ENCODE measurements at places on chromosomes 2 and 18.

GRCh38 chr2:176852667-176853066 is 359.9 kb upstream of the HNRNPA3 start:
- DNase-seq: no peak

GRCh38 chr18:27749194-27749593 is 427.7 kb downstream of the CDH2 start:
- DNase-seq: no peak

- no peak for DNase-seq
Measured at GRCh38 chr2:215998636-215999035, 14.7 kb downstream of the MREG start.

GRCh38 chr2:7025082-7025481 is 107.9 kb downstream of the RNF144A start:
- DNase-seq: no peak

DNA sequence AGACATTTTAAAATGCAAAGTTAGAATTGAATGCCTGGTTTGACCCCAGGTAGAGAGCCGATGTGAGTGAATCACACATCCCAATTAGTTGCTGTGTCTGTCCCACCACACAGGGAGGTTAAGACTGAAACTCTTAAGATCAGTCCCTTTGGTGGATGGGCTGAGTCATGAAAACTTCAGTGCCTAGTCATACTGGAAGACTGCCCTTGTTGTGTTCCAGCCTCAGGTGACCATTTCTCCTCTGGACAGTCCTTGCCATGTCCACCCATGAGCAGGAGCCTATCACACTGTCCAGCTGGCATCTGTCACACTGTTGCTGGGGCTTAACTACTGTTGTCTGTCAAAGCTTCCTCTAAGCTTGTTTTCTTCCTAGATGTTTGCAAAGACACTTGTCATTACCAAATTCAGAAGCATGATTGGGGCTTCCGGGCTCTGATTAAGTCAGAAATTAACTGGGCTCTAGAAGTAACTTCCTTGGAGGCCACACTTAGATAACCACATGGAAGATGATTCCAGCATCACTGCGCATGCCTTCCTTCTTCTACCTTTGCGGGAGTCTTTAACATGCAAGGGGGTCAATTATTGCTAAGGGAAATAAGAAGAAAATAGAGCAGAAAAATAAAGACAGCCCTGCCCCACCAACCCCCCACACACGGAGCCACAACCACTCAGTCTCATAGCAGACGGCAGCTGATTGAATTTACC is 21.3 kb downstream of the CYRIA start:
- DNase-seq: no peak

DNA sequence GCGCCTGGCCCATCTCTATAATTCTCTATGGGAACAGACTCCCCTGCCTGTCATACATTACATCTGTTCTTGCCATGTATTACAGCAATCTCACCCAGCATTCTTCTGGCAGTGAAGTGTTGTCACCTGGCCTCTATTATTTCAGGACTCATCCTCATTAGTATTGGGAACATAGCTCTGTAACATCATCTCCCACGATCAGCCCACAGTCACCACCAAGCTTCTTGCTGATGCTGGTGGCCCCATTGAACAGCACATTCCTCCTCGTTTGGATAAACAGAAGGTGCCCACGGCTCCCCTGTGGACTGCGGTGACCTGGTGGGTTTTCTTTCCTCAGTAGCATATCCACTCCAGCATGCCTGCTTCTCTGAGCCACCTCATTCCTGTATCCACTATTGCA is 21.5 kb downstream of the CHCHD5 start:
- DNase-seq: no peak

DNA sequence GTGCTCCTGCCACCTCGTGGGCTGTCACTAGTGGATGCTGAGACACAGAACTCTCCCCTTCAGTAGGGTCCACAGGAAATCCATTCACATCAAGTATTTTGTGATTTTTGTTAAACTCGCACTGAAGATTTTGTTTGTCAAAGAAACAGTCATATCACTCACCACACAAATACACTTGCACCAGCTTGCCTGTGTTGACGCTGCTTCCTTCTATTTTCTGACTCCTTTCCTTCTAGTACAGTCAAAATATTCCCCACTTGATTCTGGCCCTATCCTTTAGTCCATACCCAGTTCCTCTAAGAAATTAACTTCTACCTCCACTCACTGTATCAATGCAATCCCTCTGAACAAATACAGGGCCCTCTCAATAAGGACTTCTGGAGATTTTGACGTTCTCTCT is 213.2 kb upstream of the ARL4C start:
- no peak for DNase-seq

DNA sequence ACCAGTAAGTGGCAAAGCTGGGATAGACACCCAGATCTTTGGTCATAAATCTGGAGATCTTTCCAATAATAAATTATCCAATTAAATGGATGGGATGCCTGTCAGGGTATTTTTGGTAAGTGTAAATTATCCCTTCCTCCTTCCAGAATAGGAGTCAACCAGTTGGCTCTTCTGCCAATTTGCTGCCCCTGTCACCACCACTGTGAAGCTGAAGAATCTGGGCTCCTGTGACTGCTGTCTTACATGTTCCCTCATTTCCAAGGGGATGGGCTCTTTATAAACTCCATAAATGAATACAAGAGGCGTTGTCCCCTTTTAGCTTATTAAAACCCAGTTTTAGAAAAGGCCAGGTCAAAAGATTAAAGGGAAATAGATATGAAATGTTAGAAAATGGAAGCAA is 17.8 kb upstream of the BMP10 start:
- DNase-seq: no peak

GRCh38 chr18:67467188-67467587 is 49.3 kb downstream of the DSEL start:
- peak; percentile 94 for DNase-seq

DNA sequence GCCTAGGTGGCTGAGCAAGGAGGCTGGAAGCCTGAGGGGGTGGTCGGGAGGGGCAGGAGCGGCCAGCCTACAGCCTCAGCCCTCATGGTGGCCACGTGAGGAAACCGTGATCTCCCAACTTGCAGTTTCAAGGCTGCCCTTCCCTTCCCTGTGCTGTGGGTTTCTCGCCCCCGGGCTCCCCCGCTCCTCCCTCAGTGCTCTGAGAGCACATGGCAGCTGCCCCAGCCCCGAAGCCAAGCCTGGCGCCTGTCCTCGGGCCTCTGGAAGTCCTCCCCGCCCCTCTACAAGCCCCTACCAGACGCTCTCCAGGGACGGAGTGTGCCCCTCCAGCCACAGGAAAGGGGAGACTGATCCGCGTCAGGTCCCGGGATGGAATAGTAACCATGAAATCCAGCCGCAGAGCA is 586 bp upstream of the ANKRD23 start:
- DNase-seq: no peak

- DNase-seq: no peak
Measured at GRCh38 chr2:229206548-229206947, 64.5 kb downstream of the PID1 start.

- no peak for DNase-seq
Measured at GRCh38 chr2:68620772-68621171, 22.6 kb upstream of the PROKR1 start.

GRCh38 chr2:225122583-225123486 is 80.6 kb upstream of the DOCK10 start:
- no peak for DNase-seq
